Mesendoderm (in vitro differentiated cells): ENCODE measurements at places on chromosomes 13 and 19.

DNA sequence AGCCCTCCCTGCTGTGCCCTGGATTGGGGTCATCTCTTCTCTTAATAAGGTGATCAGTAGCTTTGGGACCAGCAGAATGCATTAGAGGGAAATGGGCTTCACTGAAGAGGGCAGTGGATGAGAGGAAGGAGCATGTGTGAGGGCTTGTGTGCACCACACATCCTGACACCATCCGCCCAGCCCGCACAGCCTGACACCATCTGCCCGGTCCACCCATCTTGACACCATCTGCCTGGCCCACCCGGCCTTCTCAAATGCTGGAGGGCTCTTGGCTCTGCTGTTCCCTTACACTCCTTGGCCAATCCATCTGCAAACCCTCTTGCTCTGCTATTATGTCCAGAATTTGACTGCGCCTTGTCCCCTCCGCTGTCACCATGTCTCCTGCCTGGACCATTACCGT, 41.8 kb downstream of the BICRA start:
- no peak for DNase-seq

GRCh38 chr13:53138376-53139036, 109.9 kb downstream of the OLFM4 start:
- peak; percentile 30 for DNase-seq

GRCh38 chr13:31093145-31093885, 68.4 kb downstream of the HSPH1 start:
- DNase-seq, result no peak

GRCh38 chr13:99990126-99990977, 8.8 kb downstream of the ZIC2 start:
- DNase-seq, result peak; percentile 88

DNA sequence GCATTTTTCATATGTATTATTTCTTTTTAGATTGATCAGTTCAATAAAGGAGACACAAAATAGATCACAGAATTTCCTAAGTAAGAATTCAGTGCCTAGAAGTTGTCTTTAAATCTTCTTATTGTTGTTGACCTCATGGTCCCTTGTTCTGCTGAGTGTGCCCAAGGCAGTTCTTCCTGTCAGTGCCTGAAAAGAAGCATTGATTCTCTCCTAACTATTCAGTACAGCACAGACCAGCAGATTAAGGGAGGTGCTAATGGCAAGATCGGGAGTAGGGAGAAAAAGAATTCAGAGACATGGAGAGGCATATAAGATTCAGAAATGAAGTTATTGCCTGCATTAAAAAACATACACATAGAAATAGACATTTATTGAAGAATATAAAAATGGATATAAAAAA, 180.5 kb upstream of the PCDH9 start:
- peak; percentile 31 for DNase-seq

DNA sequence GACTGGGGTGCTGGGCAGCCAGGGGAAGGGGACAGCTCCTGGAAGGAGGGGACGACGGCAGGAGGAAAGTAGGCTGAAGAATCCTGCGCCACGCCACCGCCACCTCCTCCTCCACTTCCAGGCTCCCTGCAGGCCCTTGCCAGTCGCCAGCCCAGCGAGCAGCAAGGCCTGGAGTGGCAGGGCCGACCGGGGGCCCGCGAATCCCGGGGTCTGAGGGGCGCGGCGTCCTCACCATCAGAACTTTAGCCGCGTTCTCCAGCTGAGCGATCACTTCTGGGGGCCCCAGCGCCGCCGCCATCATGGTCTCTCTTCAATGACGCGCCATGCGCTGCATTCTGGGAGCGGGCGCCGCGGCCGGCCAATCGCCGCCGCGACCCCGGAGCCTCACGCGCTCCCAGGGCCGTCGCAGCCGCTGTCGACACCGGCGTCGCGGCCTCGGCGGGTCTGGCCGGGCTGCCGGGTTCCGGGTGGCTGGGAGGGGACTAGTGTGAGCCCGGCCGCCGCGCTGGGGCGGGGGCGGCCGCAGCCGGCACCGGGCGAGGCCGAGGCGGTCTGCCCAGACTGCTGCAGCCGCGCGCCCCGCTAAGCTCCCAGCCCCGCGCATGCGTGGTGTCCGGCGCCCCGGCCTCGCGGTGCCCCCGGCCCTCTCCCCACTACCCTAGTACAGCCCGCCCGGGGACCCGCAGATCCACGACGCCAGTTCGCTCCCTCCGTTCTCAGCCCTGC, at the start of gene XPO4:
Gene XPO4 (minus strand): TSS at position 309 of the 726 bp plus-strand sequence. CDS start 8 bp downstream, at position 301.
- DNase-seq, result peak; percentile 89

- no peak for DNase-seq
Measured at GRCh38 chr19:42131149-42132029, 857 bp downstream of the POU2F2 start.
